ENCODE measurements at places on chromosomes 3 and 15. TPM values are rescaled to one million over a fixed set of nuclear protein-coding genes. Genes with fewer than 3 reads are reported as not detected.

ETV5 gene
- 30.2 TPM for total RNA-seq

IL12A gene
- total RNA-seq: 0.59 TPM

PLSCR2 gene
- total RNA-seq: not detected

TMCO5A gene
- total RNA-seq: not detected

ITIH3 gene
- not detected for total RNA-seq

SLC28A2 gene
- not detected for total RNA-seq

LMAN1L gene
- total RNA-seq: not detected

CHL1 gene
- total RNA-seq: not detected

RBMS3 gene
- 0.43 TPM for total RNA-seq

ARPP21 gene
- total RNA-seq: 0.08 TPM

TTC14 gene
- total RNA-seq: 12.3 TPM

PPIP5K1 gene
- 7.9 TPM for total RNA-seq

SLC26A6 gene
- 20.3 TPM for total RNA-seq

FSD2 gene
- total RNA-seq: not detected

PSMD2 gene
- 307 TPM for total RNA-seq

TF gene
- total RNA-seq: 0.69 TPM

TICRR gene
- 13.6 TPM for total RNA-seq

KNL1 gene
- total RNA-seq: 5.1 TPM

SLC22A14 gene
- total RNA-seq: 0.03 TPM

GPR15 gene
- total RNA-seq: not detected

IGDCC3 gene
- total RNA-seq: 0.08 TPM

Data from A549 treated with CORT108297 at 1 μM for 4 hours (cell line).